ENCODE measurements at places on chromosomes 3 and 15.

DNA sequence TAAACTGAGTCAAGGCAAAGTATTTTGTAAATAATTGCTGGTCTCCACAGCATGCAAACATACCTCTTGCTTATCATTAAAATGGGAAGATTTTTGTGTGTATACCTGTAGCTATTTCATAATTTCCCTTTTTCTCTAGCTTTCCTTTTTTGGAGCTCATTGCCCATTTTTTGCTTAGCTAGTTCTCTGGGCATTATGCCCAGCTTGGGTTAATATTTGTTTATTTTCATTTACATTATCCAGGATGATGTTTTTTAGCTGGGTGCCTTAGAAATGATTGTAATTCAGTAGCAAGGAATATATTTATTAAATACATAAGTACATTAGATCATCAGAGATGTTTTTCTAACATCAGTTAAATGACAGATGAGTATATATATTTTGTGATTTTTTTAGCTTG is 1271.7 kb upstream of the GBE1 start:
- no peak for DNase-seq

DNA sequence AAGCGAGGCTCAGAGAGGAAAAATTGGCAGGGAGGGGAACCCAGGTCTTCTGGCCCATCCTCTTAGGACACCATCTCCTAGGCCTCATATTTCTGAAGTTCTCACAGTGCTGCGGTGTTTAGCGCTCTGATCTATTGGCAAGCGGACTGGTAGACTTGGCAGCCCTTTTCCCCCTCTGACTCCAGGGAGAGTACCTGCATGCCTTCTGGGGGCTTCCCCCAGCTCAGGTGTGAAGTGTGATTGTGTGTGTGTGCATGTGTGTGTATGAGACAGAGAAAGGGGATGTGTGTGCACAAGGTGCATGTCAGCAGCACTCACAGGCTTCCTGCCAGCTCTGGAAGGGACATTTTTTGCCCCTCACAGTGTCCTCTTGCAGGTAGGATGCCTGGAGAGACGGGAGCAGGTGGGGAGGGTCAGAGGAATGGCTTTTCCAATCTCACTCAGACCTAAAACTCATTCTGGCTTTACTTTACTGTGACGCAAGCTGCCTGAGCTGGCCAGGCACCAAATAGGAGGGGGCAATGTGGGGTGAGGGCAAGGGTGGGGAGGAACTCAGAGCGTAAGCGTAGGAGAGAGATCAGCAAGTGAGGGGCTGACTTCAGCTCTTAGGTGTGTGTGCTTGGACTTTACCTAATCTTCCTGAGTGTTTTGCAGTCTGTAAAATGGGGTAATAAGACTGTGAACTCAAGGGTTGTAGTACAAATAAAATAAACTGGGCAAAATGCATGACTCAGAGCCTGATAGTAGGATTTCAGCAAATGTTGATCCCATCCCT is 4.0 kb upstream of the IL17RE start:
- DNase-seq, result no peak

DNA sequence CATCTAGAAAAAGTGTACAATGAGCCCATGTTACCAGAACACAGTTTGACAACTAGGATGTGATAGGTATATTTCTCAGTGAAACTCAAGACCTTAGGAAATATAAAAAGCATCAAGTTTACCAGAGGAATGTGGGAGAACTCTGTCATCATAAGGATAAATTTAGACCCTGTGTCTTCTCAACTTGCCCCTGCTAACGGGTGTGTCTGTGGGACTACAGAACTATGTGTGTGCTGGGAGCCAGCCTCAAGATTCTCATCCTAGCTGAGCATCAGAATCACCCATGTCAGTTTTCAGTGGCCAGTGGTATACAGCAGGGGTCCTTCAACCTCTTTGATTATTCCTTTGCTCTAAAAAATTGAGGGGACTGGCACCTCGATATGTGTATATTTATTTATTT is 393.3 kb downstream of the PLCL2 start:
- no peak for DNase-seq

DNA sequence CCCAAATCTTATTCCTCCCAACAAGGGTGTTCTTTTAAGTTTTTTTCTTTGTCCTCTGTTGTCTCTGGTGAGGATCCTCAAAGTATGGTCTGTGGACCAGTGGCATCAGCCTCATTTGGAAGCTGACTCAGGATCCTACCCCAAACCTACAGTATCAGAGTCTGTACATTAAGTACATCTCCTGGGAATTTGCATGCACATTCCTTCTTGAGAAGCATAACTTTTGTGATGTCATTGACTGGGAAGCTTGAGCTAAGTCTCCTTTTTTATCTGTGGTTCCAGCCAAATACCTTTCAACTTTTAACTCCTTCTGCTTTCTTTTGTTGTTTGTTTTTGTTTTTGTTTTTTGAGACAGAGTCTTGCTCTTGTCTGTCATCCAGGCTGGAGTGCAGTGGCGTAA is 40.5 kb downstream of the ARMC8 start:
- DNase-seq, result peak; percentile 91

GRCh38 chr15:66901336-66902100 is 163.9 kb upstream of the SMAD3 start:
- DNase-seq, result peak; percentile 72

- no peak for DNase-seq
Measured at GRCh38 chr15:60656885-60657284, 177.9 kb upstream of the ICE2 start.

- no peak for DNase-seq
Measured at GRCh38 chr3:73695841-73696240, 71.1 kb upstream of the PDZRN3 start.

GRCh38 chr15:76191539-76192244 is 119.6 kb downstream of the ETFA start:
- DNase-seq, result peak; percentile 26

GRCh38 chr3:133488785-133489367 is 84.6 kb upstream of the CDV3 start:
- DNase-seq, result peak; percentile 53

GRCh38 chr3:39343076-39343717 is 13.7 kb downstream of the CCR8 start:
- DNase-seq, result no peak

DNA sequence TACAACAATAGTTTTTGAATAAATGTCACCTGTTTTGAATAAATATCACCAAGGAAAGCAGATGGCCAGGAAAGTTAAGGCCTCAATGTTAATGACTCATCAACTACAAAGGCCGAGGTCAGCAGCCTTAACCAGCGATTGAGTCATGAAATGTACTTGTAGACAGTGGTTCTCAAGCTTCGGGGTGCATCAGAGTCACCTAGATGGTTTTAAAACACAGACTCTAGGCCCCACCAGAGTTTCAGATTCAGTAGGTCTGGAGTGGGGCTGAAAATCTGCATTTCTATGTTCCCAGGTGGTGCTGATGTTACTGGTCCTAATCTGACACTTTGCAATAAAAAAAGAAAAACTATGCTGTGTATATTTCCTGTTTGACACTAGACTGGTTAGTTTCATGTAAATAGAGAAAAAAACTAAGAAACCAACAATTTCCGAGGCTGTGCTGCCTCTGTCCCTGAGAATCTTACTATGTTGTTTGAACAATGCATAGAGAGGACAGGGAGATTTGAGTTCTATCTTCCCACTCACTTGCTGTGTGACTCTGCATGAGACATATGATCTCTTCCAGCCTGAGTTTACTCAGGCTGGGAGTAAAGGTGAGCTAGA is 9.8 kb downstream of the RAB27A start:
- DNase-seq, result peak; percentile 80

- no peak for DNase-seq
Measured at GRCh38 chr3:172915911-172916514, 165.5 kb downstream of the ECT2 start.

DNA sequence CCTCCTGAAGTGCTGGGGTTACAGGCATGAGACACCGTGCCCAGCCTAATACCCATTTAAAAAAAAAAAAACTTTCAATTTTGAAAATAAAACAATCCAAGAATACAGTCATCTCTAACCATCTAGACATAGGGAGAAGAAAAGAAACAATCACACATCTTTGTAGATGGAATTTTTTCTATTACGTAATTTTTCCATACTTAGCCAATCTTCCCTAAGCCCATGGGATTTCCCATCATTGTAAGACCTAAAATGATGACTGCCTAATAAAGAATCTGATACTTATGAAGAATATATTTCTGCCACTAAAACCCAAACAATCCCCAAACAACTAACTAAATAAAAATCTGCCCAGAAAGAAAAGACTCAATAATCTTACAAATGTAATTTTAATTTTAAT is 88.7 kb downstream of the CBLB start:
- peak; percentile 70 for DNase-seq

GRCh38 chr3:190265796-190266195 is 56.5 kb downstream of the CLDN1 start:
- DNase-seq, result peak; percentile 51

- DNase-seq, result no peak
Measured at GRCh38 chr3:194105292-194105691, 30.7 kb upstream of the HES1 start.

GRCh38 chr3:181690769-181691168 is 21.0 kb upstream of the SOX2 start:
- no peak for DNase-seq

GRCh38 chr15:78065284-78065872 is 12.1 kb downstream of the TBC1D2B start:
- DNase-seq, result peak; percentile 97

DNA sequence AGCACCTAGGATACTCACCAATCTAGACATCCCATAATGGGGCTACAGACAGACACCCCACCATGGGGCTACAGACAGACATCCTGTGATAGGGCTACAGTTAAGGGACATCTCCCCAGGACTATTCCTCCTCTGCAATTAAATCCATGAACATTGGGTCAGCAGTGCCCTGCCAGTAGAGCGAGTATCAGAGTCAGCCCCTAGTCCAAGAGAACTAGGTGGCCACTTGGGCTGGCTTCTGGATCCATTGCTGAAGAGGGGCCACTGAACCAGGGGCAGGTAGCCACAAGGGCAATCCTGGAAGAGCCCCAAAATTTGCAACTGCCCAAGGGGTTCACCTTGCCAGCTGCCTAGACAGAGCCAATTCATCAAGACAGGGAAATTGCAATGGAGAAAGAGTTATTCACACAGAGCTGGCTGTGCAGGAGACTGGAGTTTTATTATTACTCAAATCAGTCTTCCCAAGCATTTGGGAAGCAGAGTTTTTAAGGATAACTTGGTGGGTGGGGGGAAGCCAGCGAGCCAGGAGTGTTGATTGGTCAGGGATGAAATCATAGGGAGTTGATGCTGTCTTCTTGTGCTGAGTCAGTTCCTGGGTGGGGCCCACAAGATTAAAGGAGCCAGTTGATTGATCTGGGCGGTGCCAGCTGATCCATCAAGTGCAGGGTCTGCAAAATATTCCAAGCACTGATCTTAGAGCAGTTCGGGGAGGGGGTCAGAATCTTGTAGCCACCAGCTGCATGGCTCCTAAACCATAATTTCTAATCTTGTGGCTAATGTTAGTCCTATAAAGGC is 170.2 kb upstream of the SMAD3 start:
- peak; percentile 49 for DNase-seq

GRCh38 chr3:99625643-99626416 is 12.6 kb upstream of the COL8A1 start:
- peak; percentile 85 for DNase-seq

- DNase-seq, result no peak
Measured at GRCh38 chr15:93493172-93493571, 404.2 kb upstream of the RGMA start.

GRCh38 chr15:79129235-79129634 is 38.7 kb upstream of the RASGRF1 start:
- DNase-seq, result no peak

DNA sequence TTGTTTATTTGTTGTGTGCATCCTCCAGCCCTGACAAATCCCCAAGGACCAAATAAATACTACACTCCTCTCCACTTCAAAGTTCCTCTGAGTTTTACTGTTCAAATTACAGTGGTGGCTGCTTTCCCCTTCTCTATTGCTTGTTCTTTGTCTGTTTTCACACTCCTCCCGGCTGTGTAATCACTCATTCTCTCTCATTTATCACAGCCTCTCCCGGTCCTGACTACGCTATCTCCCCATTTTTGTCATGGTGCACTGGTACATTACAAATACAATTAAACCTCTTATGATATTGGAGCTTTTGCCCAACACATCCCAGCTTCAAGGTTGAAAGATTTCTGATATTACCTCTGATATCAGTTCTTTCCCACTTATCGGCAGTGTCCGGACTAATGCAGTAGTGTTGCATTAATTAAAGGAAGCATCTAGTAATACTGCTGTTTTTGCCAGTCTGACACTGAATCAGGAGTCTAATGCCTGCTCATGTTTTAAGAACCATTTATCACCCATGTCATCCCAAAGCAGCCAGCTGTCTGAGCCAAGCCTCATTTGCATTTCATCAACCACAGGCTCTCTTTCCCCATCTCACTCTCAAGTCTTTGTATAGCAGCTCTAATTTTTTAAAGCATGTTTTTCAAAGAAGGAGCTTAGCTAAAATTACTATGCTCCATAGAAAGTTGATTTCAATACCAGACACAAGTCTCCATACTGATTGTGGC is 740.5 kb downstream of the ROBO2 start:
- DNase-seq, result no peak

GRCh38 chr15:41804916-41805666 is 22.8 kb upstream of the JMJD7 start:
- no peak for DNase-seq

GRCh38 chr3:174936590-174936989 is 77.5 kb downstream of the NAALADL2 start:
- no peak for DNase-seq

GRCh38 chr3:178703268-178703975 is 167.2 kb downstream of the KCNMB2 start:
- peak; percentile 90 for DNase-seq

- DNase-seq, result peak; percentile 49
Measured at GRCh38 chr3:71210257-71211007, 373.1 kb downstream of the FOXP1 start.

- DNase-seq, result no peak
Measured at GRCh38 chr15:56786966-56787365, 53.7 kb upstream of the ZNF280D start.

- peak; percentile 74 for DNase-seq
Measured at GRCh38 chr15:38148471-38148870, 104.2 kb upstream of the SPRED1 start.

DNA sequence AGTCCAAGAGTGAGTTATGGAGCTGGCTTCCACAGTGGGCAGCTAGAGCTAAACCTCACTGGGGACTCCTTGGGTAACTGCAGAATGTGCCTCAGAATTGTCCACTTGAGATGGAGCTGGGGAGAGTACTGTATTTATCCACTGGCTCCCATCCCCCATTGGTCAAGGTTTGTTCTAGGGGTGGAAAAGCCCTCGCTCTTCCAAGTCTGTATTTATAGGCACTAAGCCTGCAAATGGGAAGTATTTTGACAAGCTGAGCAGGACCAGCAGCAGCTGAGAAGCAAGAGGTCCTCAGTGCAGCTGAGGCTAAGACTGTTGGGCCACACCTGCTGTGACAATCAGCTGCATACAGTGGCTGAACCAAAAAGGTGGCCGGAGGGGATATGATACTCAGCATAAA is 5.8 kb downstream of the USP13 start:
- no peak for DNase-seq

DNA sequence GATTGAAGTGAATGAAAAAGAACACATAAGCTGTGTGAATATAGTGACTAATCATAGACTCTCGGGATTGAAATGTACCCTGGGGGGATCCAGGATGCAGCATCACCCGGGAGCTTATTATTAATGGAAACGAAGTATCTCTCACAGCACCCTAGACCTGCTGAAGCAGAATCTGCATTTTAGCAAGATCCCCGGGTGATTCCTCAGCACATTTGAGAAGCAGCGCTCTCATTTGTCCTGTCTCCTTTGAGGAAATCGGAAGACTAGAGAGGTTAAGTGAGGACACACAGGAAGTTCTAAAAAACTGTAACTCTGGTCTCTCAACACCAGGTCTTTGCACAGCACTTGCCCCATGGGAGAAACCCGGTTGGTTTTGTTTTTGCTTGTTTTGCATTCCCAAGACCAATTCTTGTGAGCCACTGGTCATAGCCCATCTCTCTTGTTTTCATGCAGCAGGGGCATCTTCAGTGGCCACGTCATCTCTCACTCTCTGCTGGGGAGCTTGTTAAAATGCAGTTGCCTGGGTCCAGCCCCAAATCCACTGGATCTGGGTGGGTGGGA is 30.2 kb downstream of the ZNF710 start:
- DNase-seq, result peak; percentile 39
